ENCODE measurements at places on chromosomes 13 and 19.

DNA sequence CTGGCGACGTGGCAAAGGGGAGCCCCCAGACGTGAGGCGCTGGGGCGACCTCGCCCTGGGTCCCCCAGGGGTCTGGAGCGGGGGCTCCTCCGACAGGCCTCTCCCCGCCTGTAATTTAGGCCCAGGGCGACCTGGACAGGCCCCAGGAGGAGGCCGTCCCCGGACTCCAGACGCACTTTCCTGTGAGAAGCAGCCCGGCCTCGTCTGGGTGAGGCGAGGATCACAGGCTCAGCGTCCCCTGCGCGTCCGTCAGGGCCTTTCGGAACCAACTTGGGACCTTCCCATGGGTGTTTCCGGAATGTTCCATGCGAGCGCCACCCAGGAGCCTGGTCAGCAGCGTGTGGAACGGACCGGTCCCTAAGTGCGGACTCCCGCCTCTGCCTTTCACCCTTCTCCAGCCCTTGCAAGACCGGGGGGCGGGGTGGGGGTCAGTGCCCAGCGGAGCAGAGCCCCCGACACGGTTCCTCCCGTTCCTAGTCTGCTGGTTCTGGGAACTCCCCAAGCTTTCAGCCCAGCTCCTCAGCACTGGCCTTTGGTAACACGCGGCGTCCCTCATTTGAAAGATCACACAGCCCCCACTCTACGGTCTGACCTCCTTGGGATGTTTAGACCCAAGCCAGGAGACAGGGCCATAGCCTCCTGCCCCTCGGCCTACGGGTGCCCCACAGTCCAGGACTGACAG, 1.1 kb upstream of the GRTP1 start:
- no peak for DNase-seq

DNA sequence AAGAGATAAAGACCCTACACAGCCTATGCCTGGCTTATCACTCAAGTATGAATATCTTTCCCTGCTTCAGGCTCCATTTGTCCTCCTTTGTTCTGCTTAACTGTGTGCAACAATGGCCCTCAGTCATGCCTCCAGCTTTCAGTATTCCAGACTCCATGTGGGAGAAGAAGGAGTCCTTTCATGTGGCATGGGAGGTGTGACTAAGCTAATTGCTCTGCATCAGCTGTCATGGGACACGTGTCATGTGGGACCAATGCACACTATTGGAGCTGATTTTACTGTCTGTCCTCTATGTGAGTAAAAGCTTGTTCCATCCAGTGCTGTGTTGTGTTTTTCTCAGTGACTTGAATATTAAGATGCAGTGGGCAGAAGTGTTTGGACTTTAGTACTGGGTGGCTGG, 1198.3 kb downstream of the OLFM4 start:
- DNase-seq: no peak

GRCh38 chr19:1675633-1676350, 23.4 kb upstream of the TCF3 start:
- no peak for DNase-seq

GRCh38 chr13:77377016-77377415, 50.1 kb upstream of the MYCBP2 start:
- no peak for DNase-seq

DNA sequence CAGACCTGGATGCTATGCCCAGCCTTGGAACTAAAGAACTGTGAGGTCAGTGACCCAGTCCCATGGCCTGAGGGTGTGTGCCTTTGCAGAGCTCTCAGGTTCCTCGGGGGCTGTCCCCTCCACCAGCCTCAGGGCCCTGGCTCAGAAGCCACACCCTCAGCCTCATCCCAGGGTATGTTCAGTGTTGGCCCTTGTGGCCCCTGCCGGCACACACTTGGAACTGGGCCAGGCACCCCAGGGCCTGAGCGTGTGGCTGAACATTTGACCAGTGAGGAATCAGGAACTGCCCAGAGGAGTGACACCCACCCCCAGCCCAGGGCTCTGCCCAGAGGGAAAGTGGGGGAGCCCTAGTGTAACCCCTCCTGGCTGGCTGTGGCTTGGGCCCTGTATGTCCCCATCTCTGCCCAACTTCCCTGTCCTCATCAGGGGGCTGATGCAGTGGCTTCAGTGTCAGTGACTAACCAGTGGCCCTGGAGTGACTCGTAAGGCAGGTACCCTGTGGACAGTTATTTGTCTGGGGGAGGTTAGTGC, 10.0 kb downstream of the NKPD1 start:
- no peak for DNase-seq

DNA sequence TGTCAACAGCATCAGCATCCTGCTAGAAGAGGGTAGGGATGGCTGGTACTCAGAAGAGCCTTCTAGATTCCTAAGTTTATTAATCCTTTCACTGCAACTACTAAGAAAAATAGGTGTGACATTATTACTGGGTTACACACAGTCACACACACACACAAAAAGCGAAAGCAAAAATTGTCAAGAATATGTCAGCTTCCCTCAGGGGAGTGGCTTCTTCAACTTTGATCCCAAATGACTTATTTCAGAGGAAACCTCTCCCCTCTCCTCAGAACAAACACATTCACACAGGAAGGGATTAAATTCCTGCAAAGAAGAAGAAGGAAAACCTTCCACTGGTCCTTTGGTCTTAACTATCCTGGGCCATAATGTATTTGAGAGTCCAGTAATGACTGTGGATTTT, 20.1 kb upstream of the IGFL1 start:
- DNase-seq: no peak

DNA sequence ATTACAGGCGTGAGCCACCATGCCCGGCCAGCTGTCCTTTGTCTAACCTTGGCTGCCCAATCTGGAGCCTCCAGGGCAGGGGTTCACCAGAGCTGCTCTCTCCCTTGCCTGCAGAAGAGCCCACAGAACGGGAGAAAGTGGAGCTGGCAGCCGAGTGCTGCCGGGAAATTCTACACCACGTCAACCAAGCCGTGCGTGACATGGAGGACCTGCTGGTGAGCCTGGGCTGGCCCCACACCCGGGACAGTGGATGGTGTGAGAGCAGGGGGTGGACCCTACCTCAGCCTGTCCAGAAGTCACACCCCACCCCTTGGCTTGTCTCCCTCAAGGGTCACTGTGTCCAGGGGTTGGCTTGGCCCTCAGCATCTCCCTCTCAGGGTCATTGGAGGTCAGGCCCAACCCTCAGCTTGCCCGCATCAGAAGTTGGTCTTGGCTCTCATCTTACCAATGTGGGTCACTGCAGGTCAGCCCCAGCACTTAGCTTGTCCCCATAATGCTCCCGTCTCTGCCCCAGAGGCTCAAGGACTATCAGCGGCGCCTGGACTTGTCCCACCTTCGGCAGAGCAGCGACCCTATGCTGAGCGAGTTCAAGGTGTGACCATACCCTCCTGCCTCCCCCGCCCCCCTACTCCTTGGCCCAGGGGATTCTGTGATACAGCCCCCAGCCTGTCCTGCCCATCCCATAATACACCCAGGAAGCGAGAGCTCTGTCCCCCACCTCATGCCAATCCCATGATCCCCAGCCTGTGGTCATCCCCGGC, 20.4 kb downstream of the ARHGEF1 start:
- DNase-seq: no peak

- no peak for DNase-seq
Measured at GRCh38 chr19:12730064-12730463, 4.4 kb downstream of the TRIR start.

GRCh38 chr13:76363682-76364289, 522.4 kb downstream of the KCTD12 start:
- no peak for DNase-seq

- DNase-seq: no peak
Measured at GRCh38 chr13:20438801-20439200, 86.9 kb downstream of the CRYL1 start.

- no peak for DNase-seq
Measured at GRCh38 chr13:104701591-104701990, 1635.4 kb upstream of the SLC10A2 start.

- no peak for DNase-seq
Measured at GRCh38 chr19:3860499-3860898, 8.3 kb downstream of the ZFR2 start.

GRCh38 chr19:3698974-3699740, 1.1 kb downstream of the PIP5K1C start:
- DNase-seq: no peak

DNA sequence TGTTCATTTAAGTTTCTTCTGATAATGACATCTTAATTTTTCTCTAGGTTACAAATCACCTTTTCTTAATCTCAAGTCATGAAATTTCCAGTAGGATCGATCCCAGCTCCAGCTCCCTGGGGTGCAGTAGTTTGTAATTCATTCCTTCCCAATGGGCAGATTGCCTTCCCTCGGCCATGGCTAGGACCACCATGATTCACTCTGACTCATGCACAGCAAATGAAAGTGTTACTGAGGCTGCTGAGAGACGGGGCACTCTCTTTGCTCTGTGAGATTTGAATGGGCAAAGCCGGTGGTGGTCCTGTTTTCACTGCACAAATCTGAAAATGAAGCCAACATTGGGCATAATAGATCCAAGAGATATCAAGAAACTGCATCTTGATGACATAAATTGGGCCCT, 202.8 kb upstream of the IRS2 start:
- DNase-seq: no peak

GRCh38 chr13:23766283-23766682, 122.9 kb downstream of the MIPEP start:
- no peak for DNase-seq

DNA sequence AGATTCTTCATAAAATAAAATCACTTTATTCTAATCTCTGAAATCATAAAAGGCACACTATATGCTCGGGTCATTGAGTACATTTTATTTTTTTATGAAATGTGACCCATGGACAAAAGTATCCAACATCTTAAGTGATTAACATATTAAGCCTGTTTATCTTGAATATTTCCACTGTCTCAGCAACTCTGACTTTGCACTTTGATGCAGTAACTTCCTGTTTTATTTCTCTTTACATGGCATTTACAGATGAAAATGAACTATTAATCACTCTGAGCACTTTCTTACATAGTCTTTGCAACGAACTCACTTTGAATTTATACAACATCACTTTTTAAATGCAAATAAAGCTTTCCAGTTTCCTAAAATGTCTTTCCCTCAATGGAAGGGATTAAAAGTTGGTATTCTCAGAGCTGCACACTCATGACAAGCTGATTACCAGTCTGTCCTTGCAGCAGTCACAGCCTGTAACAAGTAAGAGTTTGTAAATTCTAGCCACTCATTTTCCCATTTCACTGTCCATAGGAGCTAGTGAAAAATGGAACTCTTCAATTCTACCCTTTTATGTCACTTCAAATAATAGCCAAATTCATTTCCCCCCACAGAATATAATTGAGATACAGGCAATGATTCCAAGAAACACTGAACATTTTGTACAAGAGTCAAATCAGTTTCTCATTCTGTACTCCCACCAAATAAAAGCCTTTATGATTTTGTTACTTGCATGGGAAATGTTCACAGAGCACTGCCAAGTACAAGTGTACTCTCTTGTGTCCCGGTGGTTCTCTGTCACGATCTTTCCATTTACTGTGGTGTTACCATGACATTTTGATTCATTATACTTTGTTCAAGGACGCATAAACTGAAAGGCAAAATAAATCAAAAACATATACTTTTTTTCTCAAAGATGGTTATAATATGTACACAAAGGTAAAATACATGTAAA, 1968.9 kb downstream of the PCDH9 start:
- DNase-seq: no peak

DNA sequence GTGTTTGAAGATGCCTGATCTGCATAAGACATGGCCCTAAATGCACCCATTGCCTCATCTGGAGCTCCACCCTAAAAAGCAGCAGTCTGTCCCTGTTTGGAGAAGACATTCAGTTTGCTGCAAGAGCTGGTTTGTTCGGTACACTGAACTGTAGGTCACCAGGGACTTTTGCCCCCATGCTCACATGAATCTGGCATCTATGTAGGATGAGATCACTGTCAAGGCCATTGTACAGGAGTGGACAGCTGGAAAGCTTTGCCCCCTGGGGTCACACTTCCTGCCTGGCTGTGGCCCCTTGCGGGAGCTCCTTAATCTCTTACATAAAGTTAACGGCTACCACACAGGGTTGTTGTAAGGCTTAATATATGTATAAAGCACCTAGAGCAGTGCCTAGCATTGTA, 73.0 kb downstream of the IPO5 start:
- DNase-seq: no peak

GRCh38 chr13:100139817-100140216, 50.9 kb downstream of the PCCA start:
- no peak for DNase-seq

- no peak for DNase-seq
Measured at GRCh38 chr13:112997188-112998130, 28.4 kb downstream of the MCF2L start.

- DNase-seq: no peak
Measured at GRCh38 chr19:51572908-51573307, 1.8 kb downstream of the ZNF175 start.
